Memory B cell (primary cell): ENCODE measurements at places on chromosomes 12 and 14.

DNA sequence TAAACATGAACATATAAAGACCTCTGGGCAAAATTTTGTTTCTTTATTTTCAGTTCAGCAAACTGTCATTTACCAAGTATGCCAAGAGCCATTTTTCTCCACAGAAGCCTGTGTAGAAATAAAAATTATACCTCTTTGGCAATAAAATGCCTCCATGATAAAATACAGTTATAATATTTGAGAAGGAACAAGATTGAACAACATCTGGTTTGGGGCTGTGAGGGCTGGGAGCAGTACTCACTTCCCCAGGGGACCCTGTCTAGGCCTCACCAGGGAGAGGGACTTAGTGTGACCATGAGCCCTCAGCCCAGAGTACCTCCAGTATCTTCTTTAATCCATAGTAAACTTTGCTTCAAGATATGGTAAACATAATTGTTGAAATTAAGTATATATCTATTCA, 65.1 kb downstream of the DAAM1 start:
- H3K27me3 ChIP-seq, result no peaks in the 10 kb centered on the region
- no peak overlapping the region for H3K4me3 ChIP-seq
- no peak for DNase-seq
- no peak overlapping the region for H3K27ac ChIP-seq

GRCh38 chr12:118574288-118574687, 197.9 kb downstream of the SUDS3 start:
- no peak overlapping the region for H3K4me3 ChIP-seq
- no peaks in the 10 kb centered on the region for H3K27me3 ChIP-seq
- no peaks in the 10 kb centered on the region for H3K36me3 ChIP-seq
- H3K27ac ChIP-seq, result no peak overlapping the region

DNA sequence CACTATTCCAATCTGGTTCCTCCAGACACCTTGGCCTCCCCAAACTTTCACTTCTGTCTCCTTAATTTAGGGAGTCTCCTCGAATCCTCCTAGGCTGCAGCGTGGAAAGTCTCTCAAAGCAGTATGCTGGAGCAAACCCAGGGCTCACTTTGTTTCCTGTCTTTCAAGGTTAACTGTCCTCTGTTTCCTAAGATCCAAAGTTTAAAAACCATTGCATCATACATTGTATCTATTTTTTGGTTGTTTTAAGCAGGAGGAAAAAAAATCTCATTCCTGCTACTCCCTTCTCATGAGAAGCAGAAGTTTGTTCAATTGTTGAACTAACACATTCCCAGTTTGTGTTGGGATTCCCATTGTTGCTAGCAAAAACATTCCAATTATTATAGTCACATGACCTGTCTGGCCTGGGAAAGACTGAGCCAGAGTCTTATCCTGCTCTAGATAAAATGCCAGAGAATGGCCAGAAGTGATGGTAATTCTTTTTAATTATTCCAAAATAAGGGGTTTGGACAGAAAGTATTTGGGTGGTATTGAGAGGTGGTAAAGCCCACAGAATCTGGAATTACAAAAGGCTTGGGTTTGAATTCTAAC, 67.3 kb downstream of the HSPB8 start:
- H3K36me3 ChIP-seq, result no peaks in the 10 kb centered on the region
- no peaks in the 10 kb centered on the region for H3K27me3 ChIP-seq
- no peak overlapping the region for H3K4me3 ChIP-seq
- H3K27ac ChIP-seq, result no peak overlapping the region

GRCh38 chr14:90345239-90345557, 13.5 kb upstream of the NRDE2 start:
- no peaks in the 10 kb centered on the region for H3K36me3 ChIP-seq
- no peak overlapping the region for H3K27ac ChIP-seq
- H3K27me3 ChIP-seq, result peaks cover 10% of the 10 kb centered on the region
- DNase-seq, result no peak
- no peaks in the 10 kb centered on the region for H3K4me1 ChIP-seq
- H3K4me3 ChIP-seq, result no peak overlapping the region

DNA sequence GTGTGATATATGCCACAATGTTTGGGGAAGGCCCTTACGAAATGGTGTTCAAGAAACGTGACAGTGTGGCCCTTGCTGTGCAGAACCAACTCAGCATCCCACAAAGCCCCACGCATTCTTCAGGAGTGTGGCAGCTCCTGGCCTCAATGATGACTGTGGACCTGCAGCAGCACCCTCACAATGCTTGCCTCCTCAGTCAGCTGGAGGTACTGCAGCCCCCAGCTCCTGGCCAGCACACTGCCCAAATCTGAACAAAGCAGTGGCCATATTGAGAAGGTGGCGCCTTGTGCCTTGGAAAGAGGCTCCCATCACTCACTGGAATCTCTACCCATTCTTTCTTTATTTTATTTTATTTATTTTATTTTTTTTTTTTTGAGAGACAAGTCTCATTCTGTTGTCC, 10.4 kb downstream of the POLE2 start:
- no peaks in the 10 kb centered on the region for H3K27me3 ChIP-seq
- H3K4me1 ChIP-seq, result no peaks in the 10 kb centered on the region
- H3K36me3 ChIP-seq, result peaks cover 4% of the 10 kb centered on the region
- no peak overlapping the region for H3K27ac ChIP-seq
- no peak for DNase-seq

DNA sequence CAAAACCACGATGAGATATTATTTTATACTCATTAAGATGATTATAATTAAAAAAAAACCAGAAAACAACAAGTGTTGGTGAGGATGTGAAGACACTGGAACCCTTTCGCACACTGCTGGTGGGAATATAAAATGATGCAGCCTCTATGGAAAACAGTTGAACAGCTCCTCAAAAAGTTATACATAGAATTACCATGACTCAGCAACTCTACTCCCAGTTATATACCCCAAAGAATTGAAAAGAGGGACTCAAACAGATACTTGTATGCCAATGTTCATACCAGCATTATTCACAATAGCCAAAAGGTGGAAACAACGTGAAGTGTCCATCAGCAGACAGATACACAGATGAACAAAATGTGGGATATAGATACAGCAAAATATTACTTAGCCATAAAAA, 53.1 kb downstream of the TAOK3 start:
- H3K27me3 ChIP-seq, result no peaks in the 10 kb centered on the region
- peaks cover 27% of the 10 kb centered on the region for H3K4me1 ChIP-seq
- H3K4me3 ChIP-seq, result no peak overlapping the region
- H3K36me3 ChIP-seq, result peaks cover 13% of the 10 kb centered on the region
- DNase-seq, result no peak
- H3K27ac ChIP-seq, result no peak overlapping the region
